Sigmoid colon (tissue), 7 donors: ENCODE measurements at places on chromosomes 5 and 9. TPM values are rescaled to one million over a fixed set of nuclear protein-coding genes. Genes with fewer than 3 reads are reported as not detected.
A peak's percentile ranks its signal among the peaks of the same experiment; 100 is the strongest.

Gene SLC1A3
- 23.6 TPM for total RNA-seq

- no peaks in the 10 kb centered on the region for H3K4me1 ChIP-seq
- H3K36me3 ChIP-seq = no peaks in the 10 kb centered on the region
- no peak for DNase-seq
- no peak overlapping the region for H3K4me3 ChIP-seq
These were observed 11.8 kb downstream of the FAM163B start for GRCh38 chr9:133597316-133597957.

Gene OTP
- not detected for total RNA-seq

- H3K36me3 ChIP-seq = no peaks in the 10 kb centered on the region
- no peak overlapping the region for H3K27ac ChIP-seq
- no peaks in the 10 kb centered on the region for H3K27me3 ChIP-seq
These were observed 87.4 kb downstream of the NRG2 start for GRCh38 chr5:139955616-139956273.

DNA sequence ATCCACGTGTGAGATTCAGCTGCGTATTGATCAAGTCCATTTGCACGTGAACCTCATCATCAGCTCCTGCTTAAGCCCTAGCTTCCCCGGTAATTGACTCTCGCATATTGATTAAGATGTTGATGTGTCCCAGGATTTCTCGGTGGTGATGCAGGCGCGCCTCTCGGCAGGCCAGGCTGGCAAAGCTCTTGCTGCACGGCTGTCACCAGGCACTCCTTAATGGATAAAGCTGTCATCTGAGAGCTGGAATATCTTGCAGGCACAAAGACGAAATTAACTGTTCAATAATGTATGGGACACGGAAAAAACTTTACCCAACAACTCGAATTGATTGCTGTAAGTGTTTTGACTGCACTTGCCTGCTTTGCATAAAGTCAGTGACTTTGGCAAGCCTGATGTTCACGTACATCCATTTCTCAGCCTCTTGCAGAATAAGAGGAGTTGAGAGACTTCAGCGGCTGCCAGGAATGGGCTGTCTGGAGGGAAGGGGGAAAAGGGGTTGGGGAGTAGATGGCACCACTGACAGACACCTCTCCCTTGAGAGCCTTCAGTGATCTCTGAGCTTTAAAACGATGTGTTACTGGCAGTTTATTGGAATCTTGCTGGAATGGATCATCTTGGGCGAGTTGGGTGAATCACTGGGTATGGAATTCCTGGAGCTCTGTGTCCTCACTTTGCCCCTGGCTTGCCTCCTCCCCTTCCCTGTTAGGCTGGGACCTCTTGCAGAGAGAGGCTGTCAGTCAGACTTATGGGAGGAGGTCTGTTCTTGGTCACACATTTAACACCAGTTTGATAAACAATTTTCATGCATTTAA is 650.3 kb downstream of the CCDC171 start:
- H3K4me1 ChIP-seq = peaks cover 35% of the 10 kb centered on the region
- H3K27ac ChIP-seq = peak overlapping the region; percentile 75
- DNase-seq = no peak

Gene EQTN
- not detected for total RNA-seq

- H3K27ac ChIP-seq = peak overlapping the region; percentile 93
- peak; percentile 92 for DNase-seq
- H3K36me3 ChIP-seq = no peaks in the 10 kb centered on the region
- H3K4me3 ChIP-seq = peak overlapping the region; percentile 68
These were observed 1.3 kb upstream of the PHPT1 start for GRCh38 chr9:136847826-136848392.

Gene SLC9A3
- 0.83 TPM for total RNA-seq

DNA sequence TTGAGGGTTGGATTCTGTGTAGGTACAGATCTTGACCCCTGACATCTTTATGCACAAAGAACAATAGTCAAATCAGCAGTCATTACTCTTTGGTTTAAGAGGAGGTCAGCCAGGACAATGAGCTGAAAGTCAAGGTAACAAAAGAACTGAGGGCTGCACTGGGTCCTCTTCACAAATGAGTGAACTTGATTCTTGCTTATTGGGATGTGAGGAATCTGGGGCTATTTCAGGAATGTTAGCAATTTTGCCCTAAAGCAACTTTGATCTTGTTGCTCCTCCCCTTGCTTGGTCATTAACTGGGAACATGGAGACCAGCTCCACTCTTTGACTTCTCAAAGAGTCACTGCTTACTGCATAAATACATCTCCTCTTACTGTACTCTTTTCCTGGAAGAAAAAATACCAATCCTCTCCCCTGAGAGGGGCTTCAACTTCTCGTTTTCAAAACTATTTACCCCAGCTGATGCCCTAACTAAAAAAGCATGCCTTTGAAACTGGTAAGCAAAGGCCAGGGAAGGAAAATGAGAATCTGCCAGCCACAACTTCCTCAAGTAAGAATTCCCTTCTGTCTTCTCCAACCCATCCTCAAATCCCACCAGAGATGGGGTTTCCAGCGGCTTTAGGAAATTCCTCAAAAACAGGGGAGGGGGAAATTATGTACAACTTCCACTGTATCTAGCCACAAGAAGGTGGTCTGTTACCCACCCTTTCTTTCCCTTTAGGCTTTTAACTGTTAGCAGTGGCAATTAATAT is 368.3 kb downstream of the ENC1 start:
- no peak overlapping the region for H3K4me3 ChIP-seq
- H3K4me1 ChIP-seq = no peaks in the 10 kb centered on the region
- H3K27ac ChIP-seq = no peak overlapping the region
- H3K36me3 ChIP-seq = no peaks in the 10 kb centered on the region
- no peaks in the 10 kb centered on the region for H3K27me3 ChIP-seq

Gene CCL28
- 1.6 TPM for total RNA-seq

DNA sequence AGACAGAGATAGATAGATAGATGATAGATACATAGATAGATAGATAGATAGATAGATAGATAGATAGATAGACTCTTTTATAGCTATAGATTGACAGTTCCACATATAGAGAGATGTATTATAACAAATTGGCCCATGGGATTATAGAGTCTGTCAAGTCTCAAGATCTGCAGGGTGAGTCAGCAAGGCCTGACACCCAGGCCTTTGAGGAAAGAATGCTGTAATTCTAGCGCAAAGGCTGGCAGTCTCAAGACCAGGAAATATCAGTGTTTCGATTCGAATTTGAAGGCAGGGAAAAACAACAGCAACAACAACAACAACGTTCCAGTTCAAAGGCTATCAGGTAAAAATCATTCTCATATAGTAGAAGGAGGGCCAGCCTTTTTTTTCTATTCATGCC is 339.2 kb upstream of the CDH9 start:
- DNase-seq = no peak
- H3K4me1 ChIP-seq = no peaks in the 10 kb centered on the region
- H3K4me3 ChIP-seq = no peak overlapping the region
- H3K36me3 ChIP-seq = no peaks in the 10 kb centered on the region
- no peaks in the 10 kb centered on the region for H3K27me3 ChIP-seq

Gene CDKN2AIPNL
- 20.2 TPM for total RNA-seq

- no peak for DNase-seq
- H3K4me1 ChIP-seq = no peaks in the 10 kb centered on the region
- no peaks in the 10 kb centered on the region for H3K27me3 ChIP-seq
- H3K36me3 ChIP-seq = no peaks in the 10 kb centered on the region
- H3K27ac ChIP-seq = no peak overlapping the region
These were observed 352.3 kb downstream of the TMEM161B start for GRCh38 chr5:87916320-87916719.
